ENCODE measurements at places on chromosomes 7 and 10. TPM values are rescaled to one million over a fixed set of nuclear protein-coding genes. Genes with fewer than 3 reads are reported as not detected.

The TMEM229A gene
- 14.0 TPM for polyA plus RNA-seq

The SFTPD gene
- polyA plus RNA-seq, result 0.07 TPM

The CLDN3 gene
- 236 TPM for polyA plus RNA-seq

The COL28A1 gene
- 1.1 TPM for polyA plus RNA-seq

The WNT16 gene
- not detected for polyA plus RNA-seq

The CPA1 gene
- 12.7 TPM for polyA plus RNA-seq

The DDC gene
- polyA plus RNA-seq, result 418 TPM

The NEURL1 gene
- polyA plus RNA-seq, result 14.6 TPM

The TMEM213 gene
- polyA plus RNA-seq, result not detected

The CRHR2 gene
- not detected for polyA plus RNA-seq

- no peaks in the 10 kb centered on the region for H3K4me1 ChIP-seq
- H3K27me3 ChIP-seq, result no peaks in the 10 kb centered on the region
- no peaks in the 10 kb centered on the region for H3K36me3 ChIP-seq
- no peak overlapping the region for H3K27ac ChIP-seq
- no peak for DNase-seq
- no peak overlapping the region for H3K4me3 ChIP-seq
Measured at GRCh38 chr7:27564881-27565482, 97.7 kb downstream of the HIBADH start.

DNA sequence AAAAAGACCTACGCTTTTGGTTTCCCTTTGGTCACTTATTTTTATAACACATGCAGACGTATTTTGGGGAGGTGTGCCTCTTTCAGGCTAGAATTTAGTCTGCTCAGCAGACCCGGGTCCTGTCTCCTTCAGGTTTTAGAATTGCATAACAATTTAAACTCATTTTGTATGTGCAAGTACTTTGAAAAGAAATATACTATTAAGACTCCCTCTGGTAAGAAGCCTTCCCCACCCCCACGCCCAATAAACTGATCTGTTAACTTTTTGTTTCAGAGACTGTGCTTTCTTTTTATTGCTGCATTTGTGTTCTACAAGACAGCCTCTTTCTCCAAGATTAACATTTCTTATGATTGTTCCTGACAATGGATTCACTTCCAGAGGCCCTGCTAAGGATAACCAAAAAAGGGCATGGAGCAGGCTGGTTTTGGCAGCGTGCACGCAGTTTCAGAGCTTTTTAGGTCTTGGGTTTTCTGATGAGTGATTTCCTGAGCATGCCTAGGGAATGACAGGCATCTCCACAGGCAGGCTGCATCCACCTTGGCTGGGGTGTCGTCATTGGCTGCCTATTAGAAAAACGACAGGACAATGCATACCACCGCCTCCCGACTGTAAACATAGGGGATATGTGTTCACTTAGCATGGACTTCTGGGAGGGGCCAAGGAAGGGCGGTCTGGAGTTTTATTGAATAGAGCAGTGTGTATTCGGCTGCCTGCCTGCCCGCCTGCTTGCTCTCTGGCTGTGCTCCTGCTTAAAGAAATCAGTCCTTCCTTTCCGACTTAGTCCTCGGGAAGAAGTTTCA, at the start of gene CALD1:
Gene CALD1 (plus strand): TSS at position 694 of the 800 bp plus-strand sequence. CDS start 88,100 bp downstream, outside the sequence.
- H3K4me3 ChIP-seq, result peak within 1 kb of the TSS; percentile 19
- H3K36me3 ChIP-seq, result no peaks in the 10 kb centered on the region
- H3K27ac ChIP-seq, result peak within 1 kb of the TSS; percentile 1

DNA sequence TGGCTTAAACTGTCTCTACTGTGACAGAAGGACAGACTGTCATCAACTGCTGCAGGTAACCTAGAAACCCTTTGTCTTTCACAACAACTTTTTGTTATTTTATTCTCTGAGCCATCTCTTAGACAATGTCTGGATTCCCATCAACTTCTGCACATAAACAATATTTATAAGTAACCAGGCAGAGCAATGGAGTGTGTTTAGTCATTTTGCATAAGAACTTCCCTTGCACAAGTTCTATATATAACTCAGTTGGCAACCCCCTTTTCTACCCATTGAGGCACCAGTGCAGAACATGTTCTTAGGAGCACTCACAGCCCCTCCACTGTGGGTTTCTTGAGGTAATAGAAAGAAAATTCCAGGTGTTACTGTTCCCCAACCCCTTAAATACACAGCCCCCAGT, 65.0 kb upstream of the IL6 start:
- no peak overlapping the region for H3K27ac ChIP-seq
- no peak for DNase-seq
- no peak overlapping the region for H3K4me3 ChIP-seq

DNA sequence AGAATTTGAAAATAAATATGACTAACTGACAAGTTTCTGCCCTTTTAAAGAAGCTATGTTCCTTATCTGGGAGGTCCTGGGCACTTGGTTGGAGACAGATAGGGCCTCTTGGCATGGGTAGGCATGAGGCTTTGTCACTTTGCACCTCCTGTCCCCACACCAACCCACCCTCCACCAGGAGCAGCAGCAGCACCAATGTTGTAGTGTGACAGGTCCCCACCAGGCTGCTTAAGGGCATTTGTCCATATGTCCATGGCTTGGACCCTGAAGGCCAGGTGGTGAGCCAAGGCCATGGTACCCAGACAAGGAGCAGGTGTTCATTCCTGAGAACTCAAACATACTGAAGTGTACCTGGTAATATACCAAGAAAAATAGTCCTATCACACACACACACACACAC, 629.1 kb downstream of the ACTR3B start:
- H3K4me1 ChIP-seq, result no peaks in the 10 kb centered on the region
- H3K27ac ChIP-seq, result no peak overlapping the region
- H3K4me3 ChIP-seq, result no peak overlapping the region
- no peak for DNase-seq

DNA sequence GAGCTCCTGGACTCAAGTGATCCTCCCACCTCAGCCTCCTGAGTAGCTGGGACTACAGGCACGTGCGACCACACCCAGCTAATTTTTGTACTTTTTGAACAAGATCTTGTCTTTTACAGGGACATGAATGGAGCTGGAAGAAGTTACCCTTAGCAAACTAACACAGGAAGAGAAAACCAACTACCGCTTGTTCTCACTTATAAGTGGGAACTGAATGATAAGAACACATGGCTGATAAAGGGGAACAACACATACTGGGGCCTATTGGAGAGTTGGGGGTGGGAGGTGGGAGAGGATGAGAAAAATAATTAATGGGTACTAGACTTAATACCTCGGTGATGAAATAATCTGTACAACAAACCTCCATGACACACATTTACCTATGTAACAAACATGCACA, 70.9 kb upstream of the INHBA start:
- no peaks in the 10 kb centered on the region for H3K4me1 ChIP-seq
- H3K4me3 ChIP-seq, result no peak overlapping the region
- H3K27me3 ChIP-seq, result no peaks in the 10 kb centered on the region
- no peak overlapping the region for H3K27ac ChIP-seq

- no peaks in the 10 kb centered on the region for H3K27me3 ChIP-seq
- H3K4me3 ChIP-seq, result no peak overlapping the region
- H3K36me3 ChIP-seq, result peaks cover 44% of the 10 kb centered on the region
- peak; percentile 86 for DNase-seq
- peak overlapping the region; percentile 66 for H3K27ac ChIP-seq
- peaks cover 7% of the 10 kb centered on the region for H3K4me1 ChIP-seq
Measured at GRCh38 chr7:151687523-151688235, 168.0 kb upstream of the RHEB start.

- H3K27ac ChIP-seq, result no peak overlapping the region
- no peak for DNase-seq
- H3K36me3 ChIP-seq, result no peaks in the 10 kb centered on the region
- H3K4me1 ChIP-seq, result no peaks in the 10 kb centered on the region
Measured at GRCh38 chr10:58107506-58107905, 160.2 kb downstream of the IPMK start.

GRCh38 chr10:63677001-63677400, 155.8 kb downstream of the REEP3 start:
- DNase-seq, result no peak
- no peak overlapping the region for H3K27ac ChIP-seq
- H3K36me3 ChIP-seq, result no peaks in the 10 kb centered on the region
- H3K4me3 ChIP-seq, result no peak overlapping the region
- H3K4me1 ChIP-seq, result no peaks in the 10 kb centered on the region

- no peaks in the 10 kb centered on the region for H3K36me3 ChIP-seq
- H3K27me3 ChIP-seq, result no peaks in the 10 kb centered on the region
- no peak for DNase-seq
- H3K4me3 ChIP-seq, result no peak overlapping the region
- H3K4me1 ChIP-seq, result no peaks in the 10 kb centered on the region
Measured at GRCh38 chr7:81138870-81139269, 220.0 kb upstream of the SEMA3C start.

DNA sequence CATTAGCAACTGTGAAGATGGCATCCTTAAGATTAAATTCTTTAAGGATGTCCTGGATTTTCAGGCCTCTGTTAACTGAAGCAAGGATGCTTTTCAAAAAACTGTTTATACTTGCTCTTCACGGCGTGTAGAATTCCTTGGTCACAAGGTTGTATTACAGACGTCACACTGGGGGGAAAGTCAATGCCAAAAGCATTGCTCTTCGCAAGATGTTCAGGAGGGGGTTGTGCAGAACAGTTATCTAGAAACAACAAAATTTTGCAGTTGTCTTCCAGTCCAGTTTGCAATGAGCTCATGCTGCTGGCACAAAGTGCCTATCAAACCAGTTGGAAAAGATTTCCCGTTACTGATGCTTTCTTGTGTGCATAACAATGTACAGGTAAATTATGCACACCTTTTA, 8.2 kb upstream of the KIF20B start:
- no peak overlapping the region for H3K4me3 ChIP-seq
- no peaks in the 10 kb centered on the region for H3K36me3 ChIP-seq
- H3K27ac ChIP-seq, result no peak overlapping the region
- DNase-seq, result no peak

DNA sequence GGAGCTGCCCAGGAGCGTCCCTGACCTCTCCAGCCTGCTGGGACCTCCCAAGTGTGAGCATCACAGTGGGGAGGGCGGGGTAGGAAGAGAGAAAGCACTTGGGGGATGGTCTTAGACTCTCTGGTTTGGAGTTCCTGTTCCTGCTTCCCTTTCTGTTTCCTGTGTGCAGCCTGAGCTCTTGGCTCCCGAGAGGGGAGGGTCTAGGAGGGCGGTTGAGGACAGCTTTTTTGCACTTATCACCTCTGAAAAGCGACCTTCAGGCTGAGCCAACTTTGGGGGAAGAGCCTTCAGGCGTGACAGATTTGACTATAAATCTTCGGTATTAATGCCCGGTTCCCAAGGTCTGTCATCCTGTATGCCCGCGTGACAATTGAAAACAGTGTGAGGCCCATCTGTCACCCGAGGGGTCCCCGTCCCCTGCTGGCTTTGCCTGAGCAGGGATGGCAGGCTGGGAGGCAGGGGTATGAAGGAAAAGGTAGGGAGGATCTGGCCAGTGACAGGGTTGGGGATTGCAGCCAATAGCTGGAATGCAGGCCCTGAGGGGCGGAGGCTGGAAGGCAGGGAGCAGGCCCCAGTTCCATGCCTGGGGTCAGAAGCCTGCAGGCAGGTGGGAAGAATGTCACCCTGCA, 78.6 kb downstream of the CDH23 start:
- no peaks in the 10 kb centered on the region for H3K4me1 ChIP-seq
- H3K27me3 ChIP-seq, result no peaks in the 10 kb centered on the region
- no peak overlapping the region for H3K4me3 ChIP-seq
- H3K36me3 ChIP-seq, result no peaks in the 10 kb centered on the region

GRCh38 chr10:63579371-63580014, 58.3 kb downstream of the REEP3 start:
- peak overlapping the region; percentile 21 for H3K27ac ChIP-seq
- H3K36me3 ChIP-seq, result peaks cover 17% of the 10 kb centered on the region
- no peak overlapping the region for H3K4me3 ChIP-seq
- DNase-seq, result no peak
- H3K27me3 ChIP-seq, result no peaks in the 10 kb centered on the region

- DNase-seq, result no peak
- no peaks in the 10 kb centered on the region for H3K36me3 ChIP-seq
- H3K27me3 ChIP-seq, result no peaks in the 10 kb centered on the region
Measured at GRCh38 chr7:30984359-30985107, 20.8 kb downstream of the GHRHR start.

DNA sequence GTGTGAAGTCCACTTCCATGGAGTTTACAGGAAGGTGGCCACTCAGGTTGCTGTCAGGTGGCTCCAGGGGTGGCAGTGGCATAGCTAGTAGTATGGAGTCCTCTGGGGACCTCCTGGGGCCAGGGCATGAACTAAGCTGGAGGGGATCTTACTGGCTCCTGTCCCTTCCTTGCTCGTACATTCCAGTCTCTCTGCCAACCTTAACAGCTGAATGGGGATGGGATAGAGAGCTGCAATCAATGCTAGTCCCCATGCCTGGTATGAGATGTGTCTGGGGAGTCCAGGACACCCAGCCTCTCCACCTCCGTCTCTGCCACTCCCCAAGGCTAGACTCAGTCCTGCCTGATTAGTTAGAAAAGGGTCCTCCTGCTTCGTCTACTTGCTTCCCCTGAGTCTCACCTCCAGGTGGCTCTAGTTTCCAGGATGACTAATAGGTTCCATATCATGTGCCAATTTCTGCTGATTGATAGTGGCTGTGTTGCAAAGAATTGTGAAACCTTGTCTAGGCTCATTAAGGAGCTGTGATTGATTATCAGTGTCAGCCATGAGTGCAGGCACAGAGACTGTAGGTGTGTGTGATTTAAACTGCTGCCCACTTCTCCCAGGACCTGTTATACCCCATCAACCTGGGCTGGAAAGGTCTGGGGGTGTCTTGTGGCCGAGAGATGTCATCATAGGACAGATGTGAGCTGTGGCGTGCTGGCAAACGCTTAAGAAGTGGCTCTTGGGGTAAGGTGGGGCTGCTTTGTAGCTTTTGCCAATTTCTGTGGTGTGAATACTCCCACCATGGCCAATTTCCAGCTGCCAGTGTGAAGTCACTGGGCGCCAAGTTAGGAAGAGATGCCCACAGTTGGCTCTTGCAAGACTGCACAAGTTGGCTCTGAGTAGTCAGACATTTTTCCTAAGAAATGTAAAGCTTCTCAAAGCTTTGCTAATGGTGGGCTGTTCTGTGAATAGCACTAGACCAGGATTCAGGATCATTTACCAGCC, 59.8 kb downstream of the COL13A1 start:
- no peak overlapping the region for H3K4me3 ChIP-seq
- H3K4me1 ChIP-seq, result peaks cover 14% of the 10 kb centered on the region
- peak; percentile 93 for DNase-seq
- H3K36me3 ChIP-seq, result no peaks in the 10 kb centered on the region
- peak overlapping the region; percentile 72 for H3K27ac ChIP-seq
- H3K27me3 ChIP-seq, result no peaks in the 10 kb centered on the region

DNA sequence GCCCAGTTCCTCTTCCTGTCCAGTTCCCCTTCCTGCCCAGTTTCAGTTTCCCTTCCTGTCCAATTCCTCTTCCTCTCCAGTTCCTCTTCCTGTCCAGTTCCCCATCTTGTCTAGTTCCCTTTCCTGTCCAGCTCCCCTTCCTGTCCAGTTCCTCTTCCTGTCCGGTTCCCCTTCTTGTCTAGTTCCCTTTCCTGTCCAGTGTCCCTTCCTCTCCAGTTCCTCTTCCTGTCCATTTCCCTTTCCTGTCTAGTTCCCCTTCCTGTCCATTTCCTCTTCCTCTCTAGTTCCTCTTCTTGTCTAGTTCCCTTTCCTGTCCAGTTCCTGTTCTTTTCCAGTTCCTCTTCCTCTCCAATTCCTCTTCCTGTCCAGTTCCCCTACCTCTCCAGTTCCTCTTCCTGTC, 68.1 kb upstream of the ADCY1 start:
- DNase-seq, result no peak
- no peaks in the 10 kb centered on the region for H3K4me1 ChIP-seq
- H3K27me3 ChIP-seq, result no peaks in the 10 kb centered on the region
- H3K27ac ChIP-seq, result no peak overlapping the region

Data from small intestine (tissue), 16 donors.